ENCODE measurements at places on chromosomes 7 and 10.

- no peak for DNase-seq
These were observed 134.8 kb downstream of the PCDH15 start for GRCh38 chr10:54666192-54666591.

- peak; percentile 40 for DNase-seq
These were observed 840.3 kb downstream of the CNTNAP2 start for GRCh38 chr7:146956853-146957252.

DNA sequence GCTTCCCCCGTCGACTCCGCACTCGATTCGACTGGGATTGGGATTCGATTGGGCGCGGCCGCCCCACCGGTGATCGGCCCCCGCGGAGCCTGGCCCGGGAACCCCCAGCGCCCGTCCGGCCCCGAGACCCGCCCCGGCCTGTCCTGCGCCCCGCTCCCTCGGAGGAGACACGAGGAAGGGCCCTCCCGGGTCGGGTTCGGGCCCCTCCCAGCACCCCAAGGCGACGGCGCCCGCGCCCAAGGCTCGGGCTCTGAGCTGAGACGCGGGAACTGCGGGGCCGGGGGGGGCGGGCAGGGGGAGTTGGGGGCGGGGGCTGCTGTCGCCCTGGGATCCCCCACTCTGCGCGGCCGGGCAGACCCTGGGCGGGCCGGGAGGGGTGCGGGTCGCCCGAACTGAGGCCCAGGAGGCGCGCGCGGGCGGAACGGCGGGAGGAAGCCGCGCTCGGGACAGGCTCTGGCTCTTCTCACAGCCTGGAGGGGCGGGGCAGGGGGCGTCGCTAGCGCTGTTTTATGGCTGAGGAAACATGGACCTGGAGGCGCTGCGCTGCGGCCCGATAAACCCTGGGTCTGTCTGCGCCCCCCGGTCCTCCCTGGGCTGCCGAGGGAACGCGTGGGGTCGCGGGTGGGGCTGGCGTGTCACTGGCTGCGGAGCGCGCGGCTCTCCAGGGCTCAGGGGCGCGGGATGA is 1.7 kb upstream of the NKX6-2 start:
- no peak for DNase-seq

GRCh38 chr7:22851145-22851544 is 28.5 kb upstream of the TOMM7 start:
- DNase-seq = no peak

GRCh38 chr10:34061841-34062240 is 727.4 kb upstream of the NRP1 start:
- DNase-seq = no peak

- no peak for DNase-seq
These were observed 154.5 kb downstream of the CRPPA start for GRCh38 chr7:16266877-16267276.

- no peak for DNase-seq
These were observed at the start of gene FAM131B for GRCh38 chr7:143362131-143363015. Gene FAM131B (minus strand): TSS chr7:143362713. CDS start chr7:143362603, 110 bp downstream.

DNA sequence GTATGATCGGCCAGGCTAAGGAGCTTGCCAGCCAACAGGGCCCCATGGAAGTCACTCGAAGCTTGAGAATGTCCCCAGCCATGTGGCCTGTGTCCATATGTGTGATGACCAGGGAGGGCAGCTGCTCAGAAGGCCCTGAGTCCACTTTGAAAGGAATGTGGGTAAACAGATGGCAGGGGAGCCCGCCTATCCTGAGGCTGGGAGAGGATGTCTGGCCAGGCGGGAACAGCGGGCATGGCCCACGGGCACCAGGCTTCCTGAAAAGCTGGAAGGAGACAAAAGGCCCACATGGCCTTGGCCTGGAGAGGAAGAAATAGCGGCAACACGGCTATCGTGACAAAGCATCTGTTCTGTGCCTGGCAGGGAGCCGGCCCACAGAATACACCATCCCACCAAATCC is 137.9 kb upstream of the PPIF start:
- no peak for DNase-seq

GRCh38 chr10:22677333-22677732 is 37.0 kb downstream of the PIP4K2A start:
- DNase-seq = no peak

DNA sequence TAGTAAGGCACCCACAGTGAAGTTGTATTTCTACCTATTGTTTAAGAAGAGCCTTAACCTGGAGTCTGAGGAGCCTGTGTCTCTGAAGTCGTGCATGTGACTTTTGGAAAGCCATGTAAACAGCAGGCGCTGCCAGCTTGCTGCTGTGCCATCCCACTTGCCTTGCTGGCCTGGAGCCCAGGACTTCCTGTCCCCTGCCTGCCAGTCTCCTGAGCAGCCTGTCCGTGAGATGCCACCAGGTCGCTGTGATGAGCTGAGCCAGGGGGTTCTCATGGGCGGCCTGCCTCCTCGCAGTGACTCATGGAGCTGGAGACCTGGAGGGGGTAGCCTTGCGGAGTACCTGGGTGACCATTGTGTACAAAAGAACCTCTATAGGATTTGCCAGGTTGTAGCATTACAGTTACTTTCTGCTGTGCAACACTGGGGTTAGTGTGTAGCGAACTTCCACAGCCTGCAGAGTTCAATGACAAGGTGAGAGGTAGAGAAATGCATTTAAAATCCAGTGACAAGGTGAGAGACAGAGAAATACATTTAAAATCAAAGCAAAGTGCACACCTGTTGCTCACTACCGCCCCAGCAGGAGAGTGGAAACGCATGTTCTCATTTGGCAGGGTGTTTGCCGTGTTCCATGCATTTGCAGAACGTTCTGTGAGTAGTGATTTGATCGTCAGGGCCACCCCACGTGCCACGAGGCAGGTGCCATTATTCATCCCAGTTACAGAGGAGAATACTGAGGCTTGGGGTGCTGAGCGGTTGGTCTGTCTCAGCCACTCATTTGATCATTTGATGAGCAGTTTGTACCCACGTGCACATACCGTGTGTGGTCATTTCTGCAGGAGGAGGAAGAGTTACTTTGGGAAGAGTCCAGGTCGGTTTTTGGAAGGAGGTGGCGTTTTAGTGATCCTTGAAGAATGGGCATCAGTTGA is 36.6 kb upstream of the BHLHA15 start:
- DNase-seq = peak; percentile 0

DNA sequence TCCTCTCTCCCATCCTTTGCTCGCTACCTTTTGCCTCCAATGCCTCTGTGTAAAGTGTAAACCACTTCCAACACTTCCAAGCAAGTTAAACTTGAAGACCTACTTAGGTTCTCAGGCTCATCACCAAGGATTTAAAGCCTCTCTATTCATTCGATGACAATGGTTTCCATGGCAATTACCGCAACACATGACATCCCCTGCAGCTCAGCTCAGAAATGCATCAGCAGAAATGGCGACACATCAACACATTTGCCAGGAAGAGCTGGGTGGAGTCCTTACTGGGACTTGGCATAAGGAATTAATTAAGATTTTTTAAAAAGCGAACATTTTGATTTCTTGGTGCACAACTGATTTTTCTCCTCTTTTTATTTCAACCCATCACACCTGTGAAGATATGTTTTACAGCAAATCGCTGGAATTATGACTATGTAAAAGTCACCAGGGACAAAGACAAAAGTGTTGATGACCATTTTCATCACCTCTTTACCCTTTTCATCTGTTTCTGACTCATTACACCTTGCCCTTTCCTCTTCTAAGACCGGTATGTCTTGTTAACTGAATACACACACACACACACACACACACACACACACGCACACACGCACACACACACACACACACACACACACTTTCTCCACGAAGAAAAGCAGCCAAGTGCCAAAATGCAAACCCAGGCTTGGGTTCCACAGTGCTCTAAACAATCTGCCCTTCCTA is 453.4 kb upstream of the CELF2 start:
- no peak for DNase-seq

DNA sequence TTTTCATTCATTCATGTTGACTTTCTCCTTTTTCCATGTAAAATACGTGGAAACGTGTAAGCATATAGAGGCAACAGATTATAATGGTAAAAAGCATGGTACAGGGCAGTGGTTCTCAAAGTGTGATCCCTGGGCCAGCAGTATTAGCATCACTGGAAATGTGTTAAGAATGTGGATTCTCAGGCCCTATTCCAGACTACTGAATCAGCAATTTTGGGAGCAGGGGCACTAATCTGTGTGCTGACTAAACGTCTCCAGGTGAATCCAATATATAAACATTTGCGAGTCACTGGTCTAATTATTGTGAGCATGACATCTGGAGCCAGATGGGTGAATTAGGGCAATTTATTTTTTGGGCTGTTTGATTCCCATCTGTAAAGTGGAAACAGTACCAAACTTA is 5.1 kb upstream of the GPR158 start:
- no peak for DNase-seq

DNA sequence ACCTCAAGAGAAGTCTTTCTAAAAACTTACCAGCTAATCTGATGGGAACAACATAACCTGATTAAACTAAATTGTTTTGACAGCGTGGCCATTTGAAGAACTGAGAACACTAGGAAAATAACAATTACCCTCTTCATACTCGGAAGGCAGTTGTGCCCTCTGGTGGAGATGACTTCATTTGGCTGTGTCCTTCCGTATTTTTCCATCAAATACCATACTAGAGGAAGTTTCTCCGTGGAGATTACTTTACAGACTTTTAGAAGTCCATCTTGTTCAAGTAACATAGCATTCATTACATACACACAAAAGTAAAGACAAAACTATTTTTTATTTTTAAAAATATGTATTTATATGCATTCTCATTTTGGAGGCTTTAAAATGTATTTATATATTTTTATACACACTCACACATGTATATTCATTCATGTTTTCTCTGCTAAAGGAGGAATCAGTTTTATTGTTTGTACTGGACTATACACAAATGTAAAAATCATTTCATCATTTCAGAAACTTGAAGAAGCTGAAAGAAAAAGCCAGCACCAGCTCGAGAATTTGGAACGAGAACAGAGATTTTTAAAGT is 25.2 kb downstream of the SMNDC1 start:
- DNase-seq = peak; percentile 61

- no peak for DNase-seq
These were observed 49.9 kb downstream of the ZNF503 start for GRCh38 chr10:75351637-75352036.

- DNase-seq = no peak
These were observed 6.8 kb upstream of the GATA3 start for GRCh38 chr10:8047452-8048280.

DNA sequence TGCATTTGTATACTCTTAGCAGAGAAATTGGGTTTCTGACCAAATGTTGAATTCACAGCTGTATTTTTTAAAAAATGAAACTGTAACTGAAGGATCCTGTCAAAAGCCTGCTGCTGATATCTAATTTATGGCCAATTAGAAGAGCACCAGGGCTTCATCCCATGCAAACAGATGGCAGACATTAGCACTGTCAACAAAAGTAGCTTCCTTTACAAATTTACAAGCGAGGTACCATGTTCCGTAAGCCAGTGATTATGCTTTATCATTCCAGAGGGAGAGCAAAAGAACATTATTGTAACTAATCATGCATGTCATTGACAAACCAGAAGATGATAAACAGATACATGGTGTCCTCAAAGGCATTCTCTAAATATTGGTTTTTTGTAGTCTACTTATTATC is 177.2 kb upstream of the DKK1 start:
- DNase-seq = no peak

DNA sequence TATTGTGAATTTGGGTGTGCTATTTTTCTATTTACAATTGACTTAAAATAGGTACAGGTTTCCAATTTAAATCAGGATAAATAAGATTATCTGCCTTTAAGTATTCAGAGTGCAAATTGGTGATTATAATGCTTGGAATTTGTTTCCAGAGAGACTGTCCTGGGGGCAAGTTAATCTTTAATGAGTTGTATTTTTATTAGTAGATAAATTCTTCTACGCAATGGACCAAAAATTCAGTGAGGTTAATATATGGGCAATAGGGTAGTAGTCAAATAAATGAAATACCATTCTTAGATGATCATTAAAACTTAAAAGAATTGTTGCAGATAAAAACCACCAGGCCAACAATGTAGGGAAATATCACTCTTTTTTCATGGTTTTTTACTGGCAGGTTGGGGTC is 3.4 kb downstream of the BICC1 start:
- no peak for DNase-seq

DNA sequence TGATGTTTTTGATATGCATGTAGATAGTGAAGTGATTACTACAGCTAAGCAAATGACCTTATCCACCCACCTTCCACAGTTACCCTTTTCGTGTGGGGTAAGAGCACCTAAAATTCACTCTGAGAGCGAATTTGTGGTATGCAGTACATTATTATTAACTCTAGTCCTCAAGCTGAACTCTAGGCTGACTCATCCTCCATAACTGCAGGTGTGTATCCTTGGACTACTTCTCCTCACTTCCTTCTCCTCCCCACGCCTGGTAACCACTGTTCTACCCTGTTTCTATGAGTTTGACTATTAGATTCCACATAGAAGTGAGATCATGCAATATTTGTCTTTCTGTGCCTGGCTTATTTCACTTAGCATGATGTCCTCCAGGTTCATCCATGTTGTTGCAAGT is 484.6 kb downstream of the GATA3 start:
- DNase-seq = no peak

- no peak for DNase-seq
These were observed 51.2 kb downstream of the MICU1 start for GRCh38 chr10:72574636-72575035.

GRCh38 chr7:2826771-2827170 is 17.3 kb downstream of the GNA12 start:
- DNase-seq = no peak

DNA sequence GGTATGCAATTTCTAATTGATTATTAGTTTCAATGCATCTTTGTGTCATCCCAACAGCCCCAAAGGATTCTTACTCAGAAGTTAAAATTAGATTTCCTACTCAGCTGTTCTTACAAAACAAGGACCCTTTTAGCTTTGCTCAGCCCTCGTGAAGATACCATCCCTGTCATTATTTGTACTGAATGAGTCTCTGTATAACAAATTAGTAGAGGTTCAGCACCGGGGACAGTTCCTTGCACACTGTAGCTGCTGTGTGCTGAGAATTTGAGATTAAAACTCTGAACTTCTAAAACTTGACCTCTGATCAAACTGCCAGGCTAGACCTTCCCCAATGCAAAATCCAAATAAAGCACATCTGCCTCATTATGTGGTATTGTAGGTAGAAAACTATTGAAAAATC is 299.1 kb downstream of the LHFPL3 start:
- no peak for DNase-seq

GRCh38 chr7:77727527-77727926 is 31.3 kb downstream of the RSBN1L start:
- DNase-seq = no peak

DNA sequence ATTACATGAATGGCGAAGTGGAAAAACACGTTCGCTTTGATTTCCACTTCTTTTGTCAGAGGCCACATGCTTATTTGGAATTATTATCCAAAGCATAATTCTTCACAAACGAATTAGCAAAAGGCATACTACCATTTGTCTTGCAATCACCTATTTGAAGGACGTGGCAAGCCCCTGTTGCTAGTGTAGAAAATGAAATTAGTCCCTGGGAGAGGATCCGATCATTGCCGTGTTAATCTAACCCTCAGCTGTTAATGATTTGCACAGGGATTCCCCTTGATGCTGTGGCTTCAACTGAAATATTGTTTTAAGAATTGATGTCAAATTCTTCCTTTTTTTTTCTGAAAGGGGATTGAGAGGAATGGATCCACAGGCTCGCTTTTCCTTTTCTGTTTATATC is 4.6 kb downstream of the AGMO start:
- DNase-seq = no peak
